ENCODE measurements at places on chromosomes 13 and 19.

DNA sequence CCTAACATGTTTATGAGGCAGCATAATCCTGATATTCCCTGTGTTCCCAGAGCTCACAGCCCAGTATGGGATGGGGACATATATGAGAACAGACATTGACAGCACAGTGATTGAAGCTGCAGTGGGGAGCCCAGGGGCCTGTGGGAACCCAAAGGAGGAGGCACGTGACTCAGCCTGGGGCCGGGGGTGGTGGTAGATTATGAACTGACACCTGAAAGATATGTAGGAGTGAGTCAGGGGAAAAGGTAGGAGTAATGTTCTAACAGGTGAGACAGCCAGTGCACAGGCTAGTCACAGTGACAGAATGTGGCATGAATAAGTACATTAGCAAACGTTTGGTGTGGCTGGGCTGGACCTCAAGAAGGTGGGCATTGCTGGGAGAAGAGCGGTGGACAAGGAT, 29.0 kb downstream of the CKM start:
- no peak for DNase-seq

GRCh38 chr19:38015761-38016160, 108.8 kb downstream of the SIPA1L3 start:
- no peak for DNase-seq

- no peak for DNase-seq
Observed at GRCh38 chr13:47256618-47257017, 359.8 kb upstream of the HTR2A start.

- no peak for DNase-seq
Observed at GRCh38 chr13:28043224-28043623, 54.7 kb upstream of the URAD start.

DNA sequence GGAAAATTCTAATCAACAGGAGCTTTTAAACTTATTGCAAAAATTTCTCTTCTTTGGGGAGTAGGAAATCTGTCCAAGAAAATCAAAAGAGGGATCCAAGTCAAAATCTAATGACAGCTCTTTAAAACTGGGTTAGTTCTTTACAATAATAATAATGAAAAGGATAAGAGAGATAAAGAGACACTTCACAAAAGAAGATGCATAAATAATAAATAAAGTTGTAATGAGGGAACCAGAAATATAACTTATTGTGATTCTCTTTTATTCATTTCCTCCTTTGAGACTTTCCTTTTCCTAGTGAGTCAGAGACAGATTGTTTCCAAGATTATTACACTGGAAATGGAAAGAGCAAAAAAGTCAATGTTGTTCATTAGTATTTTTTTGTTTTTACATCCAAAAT, 1029.3 kb downstream of the PCDH17 start:
- DNase-seq, result no peak

DNA sequence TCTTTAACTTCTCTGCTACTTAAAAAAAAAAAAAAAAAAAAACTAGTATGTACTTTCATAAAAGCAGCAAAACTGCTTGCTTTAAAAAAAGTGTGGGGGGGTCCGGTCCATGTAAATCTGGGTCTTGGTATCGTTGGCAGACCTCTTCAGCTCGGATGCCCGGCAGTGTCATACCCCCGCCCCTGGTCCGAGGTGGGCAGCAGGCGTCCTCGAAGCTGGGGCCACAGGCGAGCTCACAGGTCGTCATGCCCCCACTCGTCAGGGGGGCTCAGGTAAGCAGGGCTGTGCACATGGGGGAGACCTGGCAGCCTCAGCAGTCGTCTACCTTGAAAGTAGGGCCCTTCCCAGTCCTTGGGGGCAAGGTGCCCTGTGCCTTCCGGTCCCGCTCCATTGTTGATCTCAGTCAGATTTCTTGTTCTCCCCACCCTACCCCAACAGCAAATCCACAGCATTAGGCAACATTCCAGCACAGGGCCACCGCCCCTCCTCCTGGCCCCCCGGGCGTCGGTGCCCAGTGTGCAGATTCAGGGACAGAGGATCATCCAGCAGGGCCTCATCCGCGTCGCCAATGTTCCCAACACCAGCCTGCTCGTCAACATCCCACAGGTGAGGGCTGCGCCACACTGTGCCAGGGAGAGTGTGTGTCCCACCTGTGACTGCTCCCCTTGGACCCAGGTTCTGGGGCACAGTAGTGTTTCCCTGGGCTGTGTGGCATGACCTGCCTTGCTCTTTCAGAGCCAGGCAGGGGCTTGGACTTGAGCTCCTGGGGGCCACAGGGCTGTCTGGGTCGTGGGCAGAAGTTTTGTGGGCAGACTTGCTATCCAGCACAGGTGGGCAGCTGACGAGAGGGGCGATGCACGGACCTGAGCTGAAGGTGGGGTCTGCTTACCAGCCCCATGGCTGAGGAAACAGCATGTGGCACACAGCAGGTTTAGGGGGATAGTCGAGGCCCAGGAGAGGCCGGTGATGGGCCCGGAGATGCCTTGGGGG, 19.4 kb downstream of the TSSK6 start:
- DNase-seq, result no peak

- no peak for DNase-seq
Observed at GRCh38 chr13:99307648-99308339, 595 bp upstream of the GPR183 start.

GRCh38 chr19:33376423-33376822, 2.9 kb downstream of the CEBPG start:
- no peak for DNase-seq

GRCh38 chr19:2726904-2727639, 5.9 kb upstream of the DIRAS1 start:
- no peak for DNase-seq

DNA sequence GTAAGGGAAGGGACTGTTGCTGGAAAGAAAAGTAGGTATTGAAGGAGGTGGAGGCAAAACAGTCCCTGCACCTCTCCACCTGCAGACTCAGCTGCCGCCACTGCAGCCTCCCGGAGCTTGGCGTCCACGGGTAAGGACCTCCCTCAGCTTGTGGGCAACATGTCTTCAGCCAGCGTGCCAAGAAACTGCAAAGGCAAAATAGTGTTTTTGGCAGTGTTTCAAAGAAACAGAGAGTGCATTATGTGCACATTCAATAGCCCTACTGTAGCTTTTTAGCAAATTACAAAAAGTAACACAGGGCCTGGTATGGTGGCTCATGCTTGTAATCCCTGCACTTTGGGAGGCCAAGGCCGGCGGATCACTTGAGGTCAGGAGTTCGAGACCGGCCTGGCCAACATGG, 57.4 kb downstream of the ATP11A start:
- DNase-seq, result no peak

DNA sequence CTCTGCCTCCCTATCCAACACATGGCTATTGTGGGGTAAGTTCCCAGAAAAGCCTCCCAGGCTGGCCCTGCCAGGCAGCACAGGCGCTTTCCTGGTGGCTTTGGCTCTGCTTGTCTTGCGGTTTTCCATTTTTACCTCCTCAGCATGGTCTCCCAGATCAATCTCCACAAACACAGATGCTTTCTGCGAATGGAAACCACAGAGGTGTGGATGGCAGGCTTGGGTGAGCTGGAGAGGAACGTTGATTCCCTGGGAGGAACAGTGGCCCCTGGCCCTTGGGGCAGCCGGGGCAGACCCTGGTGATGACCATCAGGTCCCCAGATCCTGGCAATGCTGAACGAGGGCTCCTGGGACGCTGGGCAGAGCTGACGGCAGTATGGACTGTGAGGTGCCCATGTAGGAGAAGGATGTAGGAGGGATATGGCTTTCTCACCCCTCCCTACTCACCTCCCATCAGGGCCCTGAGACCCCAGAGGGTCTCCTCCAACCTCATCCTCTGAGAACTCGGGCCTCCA, 6.6 kb downstream of the C13orf46 start:
- no peak for DNase-seq

GRCh38 chr13:66087269-66087710, 1142.8 kb downstream of the PCDH9 start:
- no peak for DNase-seq

- DNase-seq, result no peak
Observed at GRCh38 chr13:98889419-98890085, 88.3 kb downstream of the DOCK9 start.

GRCh38 chr13:104534847-104535246, 1468.6 kb upstream of the SLC10A2 start:
- DNase-seq, result no peak

GRCh38 chr13:73417012-73417615, 358.3 kb downstream of the KLF5 start:
- DNase-seq, result no peak
